ENCODE measurements at places on chromosomes 5 and 9.

GRCh38 chr5:3339092-3339797 is 256.4 kb upstream of the IRX1 start:
- DNase-seq = no peak

DNA sequence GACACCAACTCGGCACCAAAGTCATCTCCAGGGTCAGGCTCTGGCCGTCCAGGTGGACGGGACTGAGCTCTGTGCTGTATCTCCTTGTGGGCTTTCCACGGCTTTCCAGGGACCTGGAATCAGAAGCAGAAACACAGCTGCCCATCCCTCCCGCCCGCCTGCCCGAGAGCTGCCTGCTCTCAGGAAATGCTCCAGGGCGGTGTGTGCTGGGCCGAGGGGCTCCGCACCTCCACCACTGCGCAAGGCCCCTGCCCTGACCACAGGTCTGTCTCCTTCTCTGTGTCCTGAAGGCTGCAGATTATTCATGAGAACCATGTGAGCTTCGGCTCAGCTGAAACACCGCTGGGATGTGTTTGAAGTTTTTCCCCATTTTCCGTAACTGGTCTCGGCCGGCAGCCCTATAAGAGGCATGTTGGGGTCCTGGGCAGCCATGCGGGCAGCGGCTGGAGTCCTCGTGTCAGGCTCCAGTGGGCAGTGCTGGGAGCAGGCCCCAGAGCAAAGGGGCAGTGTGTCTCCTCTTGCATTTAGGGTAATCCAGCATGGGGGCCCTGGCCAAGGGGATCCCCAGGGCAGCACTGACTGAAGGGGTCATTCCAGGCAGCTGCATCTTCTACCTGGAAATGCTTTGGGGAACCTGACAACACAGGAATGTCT is 22.8 kb downstream of the NKD2 start:
- no peak for DNase-seq

DNA sequence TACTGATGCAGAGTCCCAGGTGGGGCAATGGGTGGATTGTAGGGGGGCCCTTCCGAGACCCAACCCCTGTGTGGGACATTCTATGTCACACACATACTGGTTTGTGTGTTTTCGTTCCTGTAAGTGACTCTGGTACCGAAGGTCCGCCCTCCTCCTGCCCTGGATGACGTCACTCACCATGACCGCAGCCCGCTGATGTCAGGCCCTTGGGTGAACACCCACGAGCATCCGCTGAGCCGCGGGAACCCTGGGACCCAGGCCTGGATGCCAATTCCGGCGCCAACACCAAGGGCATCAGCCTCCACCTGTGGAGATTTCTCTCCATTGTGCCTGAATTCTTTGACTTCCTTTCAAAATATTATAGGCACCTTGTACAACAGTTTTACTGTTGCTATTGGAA is 184.3 kb downstream of the MTRR start:
- DNase-seq = no peak

DNA sequence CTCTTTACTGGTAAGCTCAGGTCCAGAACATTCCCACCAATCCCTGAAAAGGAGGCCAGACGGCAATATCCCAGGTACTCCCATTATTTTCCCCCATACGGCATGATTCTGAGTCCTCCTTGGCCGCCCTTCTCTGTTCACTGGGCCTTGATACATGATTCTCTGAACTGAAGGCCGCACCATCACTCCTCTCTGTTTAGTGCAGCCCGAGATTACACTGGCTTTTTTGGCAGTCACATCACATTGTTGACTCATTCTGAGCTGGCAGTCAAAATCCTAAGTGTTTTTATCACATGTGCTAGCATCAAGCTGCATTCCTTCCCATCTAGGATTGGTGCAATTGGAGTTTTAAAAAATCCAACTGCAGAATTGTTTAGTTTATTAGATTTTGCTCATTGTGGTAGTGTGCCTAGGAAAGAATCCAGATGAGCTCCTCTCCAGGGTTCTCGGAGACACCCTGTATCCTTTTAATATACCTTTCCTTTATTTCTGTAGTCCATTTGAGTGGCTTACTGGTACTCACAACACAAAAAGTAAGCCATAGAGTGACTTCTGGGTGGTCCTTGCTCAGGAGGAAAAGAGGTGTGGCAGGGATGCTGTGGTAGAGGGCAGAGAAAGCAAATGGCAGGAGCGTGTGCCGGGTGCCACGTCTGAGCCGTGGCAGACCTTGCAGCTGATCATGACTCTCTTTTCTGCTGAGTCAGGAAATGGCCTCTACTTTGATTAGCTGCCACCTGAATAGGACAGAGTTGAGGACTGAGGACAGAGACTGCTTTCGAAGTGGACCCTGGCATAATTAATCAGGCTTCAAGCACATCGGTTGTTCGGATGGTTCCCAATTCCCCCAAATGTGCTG is 121.1 kb upstream of the IL12B start:
- DNase-seq = no peak

DNA sequence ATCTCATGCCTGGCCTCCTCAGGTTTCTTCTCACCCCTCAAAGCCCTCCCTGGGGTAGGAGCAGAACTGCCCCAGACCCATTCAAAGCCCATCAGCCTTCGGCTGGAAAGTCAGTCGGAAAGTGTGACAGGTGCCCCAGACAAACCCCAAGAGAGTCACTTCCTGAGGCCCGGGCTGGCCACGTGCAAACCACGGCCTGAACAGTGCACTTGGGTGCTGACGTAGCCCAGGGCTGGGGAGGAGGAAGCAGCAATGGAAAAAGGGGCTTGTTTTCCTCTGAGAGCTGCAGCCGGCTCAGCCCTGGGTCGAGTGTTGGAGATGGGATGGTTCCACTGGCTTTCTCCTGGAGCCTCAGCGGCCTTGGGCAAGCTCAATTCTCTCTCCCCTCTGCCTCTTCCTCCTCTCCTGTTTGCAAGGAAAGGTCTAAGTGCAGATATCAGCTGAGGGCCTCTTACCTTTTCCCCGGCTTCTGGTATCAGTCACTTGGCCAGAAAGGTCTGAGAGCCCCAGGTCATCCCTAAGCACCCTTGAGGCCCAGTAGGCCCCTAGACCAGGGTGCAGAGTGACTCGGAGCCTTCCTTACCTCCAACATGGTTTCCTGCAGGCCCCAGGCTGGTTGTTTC is 5.9 kb upstream of the EGR1 start:
- peak; percentile 77 for DNase-seq

DNA sequence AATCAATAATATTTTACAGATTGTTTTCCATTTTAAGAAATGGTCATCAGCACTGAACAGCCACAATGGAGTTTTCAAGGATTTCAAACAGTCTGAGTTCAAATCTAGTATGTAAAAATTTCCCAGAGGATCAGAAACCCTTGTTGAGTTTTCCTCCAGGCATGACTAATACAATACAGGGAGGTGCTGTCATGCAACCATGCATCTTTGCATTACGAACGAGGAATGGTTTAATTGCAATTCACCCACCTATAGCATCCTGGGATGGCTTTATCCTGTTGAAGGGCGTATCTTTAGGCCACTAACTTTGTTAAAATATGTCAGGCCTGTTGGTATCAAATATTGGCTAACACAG is 196.4 kb downstream of the EFNA5 start:
- DNase-seq = peak; percentile 23

DNA sequence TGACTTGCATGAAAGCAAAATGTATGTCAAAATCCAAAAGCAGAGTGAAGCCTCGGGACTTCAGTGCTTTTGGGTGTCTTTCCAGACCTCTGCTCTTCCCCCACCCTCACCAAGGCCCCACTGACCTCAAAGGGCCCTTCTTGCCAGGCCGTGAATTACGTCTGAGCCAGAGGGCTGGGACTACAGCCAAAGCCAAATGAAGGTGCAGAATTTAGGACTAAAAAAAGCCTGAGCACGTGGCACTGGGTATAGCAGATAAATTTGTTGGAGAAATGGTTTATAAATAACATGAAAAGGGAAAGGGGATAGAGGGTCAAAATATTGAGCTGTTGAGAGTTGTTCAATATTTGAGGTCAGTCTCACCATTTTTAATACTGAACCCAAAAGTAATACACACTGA is 163.4 kb downstream of the GHR start:
- no peak for DNase-seq

DNA sequence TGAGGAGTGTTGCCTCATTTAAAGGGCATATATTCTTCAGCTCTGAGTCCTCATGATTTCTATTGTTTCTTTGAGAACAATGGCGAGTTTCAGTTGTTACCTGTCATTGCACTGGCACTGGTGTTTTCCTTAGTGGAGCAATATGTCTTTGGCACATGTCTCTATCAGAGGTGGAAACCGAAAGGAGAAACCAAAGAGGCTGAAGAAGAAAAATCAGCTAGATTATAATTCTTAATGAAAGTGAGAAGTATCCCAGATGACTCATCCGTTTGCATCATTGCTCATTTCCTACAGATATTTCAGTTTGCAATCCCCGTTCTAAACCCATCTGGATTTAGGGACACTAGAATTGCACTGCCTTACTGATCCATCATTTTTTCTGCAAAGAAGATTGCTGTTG is 324.6 kb downstream of the TMEM232 start:
- DNase-seq = no peak

DNA sequence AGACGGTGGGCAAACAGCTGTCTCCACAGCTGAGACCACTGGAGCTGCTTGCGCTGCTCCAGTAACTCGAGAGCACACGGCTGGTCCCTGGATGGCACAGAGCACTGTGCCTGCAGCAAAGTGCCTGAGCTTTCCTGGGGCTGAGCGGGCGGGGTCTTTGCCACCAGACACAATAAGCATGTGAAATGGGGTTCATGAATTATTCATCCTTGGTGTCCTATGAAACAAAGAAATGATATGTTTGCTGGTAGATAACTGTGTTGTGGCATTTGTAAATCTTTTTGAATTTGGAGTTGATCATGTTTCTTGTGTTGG is 151.7 kb upstream of the MPDZ start:
- no peak for DNase-seq

GRCh38 chr5:97071101-97071500 is 71.3 kb downstream of the LIX1 start:
- DNase-seq = no peak

DNA sequence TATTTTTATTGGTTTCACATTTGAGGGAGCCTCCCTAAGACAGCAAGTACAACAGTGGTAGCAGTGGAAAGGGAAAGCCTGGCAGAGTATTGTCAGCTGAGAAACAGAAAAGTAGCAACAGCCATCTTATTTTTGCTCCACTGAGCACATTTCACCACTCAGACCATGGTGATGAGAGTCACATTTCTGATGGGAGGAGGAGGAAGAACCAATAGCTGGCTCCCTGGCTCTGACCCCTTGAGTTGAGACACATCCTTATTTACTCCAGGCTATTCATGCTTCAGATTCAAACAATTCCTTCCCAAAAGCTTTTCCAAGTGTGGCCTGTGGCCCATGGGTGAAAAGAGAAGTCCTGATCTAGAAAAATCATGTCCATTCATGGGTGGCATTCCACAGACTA is 236.3 kb downstream of the ARHGAP26 start:
- no peak for DNase-seq

- DNase-seq = no peak
Measured at GRCh38 chr9:134562146-134562849, 79.3 kb upstream of the COL5A1 start.

DNA sequence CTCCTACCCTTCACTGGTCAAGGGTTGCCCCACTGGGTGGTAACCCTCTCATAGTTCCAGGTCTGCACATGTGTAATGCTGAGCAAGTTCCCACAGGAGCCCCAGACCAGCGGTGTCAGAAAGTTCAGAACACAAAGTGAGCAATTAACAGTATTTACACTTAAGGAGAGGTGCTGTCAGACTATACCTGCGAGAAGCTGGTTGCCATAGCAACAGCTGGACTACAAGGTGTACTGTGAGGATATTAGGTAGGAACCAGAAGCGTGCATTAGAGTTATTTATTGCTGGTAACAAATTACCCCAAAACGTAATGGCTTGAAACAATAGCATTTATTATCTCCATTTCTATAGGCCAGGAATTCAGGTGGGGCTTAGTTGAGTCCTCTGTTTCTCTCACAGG is 317.0 kb upstream of the RPS23 start:
- DNase-seq = no peak

GRCh38 chr9:4424038-4424437 is 66.2 kb upstream of the SLC1A1 start:
- DNase-seq = no peak

DNA sequence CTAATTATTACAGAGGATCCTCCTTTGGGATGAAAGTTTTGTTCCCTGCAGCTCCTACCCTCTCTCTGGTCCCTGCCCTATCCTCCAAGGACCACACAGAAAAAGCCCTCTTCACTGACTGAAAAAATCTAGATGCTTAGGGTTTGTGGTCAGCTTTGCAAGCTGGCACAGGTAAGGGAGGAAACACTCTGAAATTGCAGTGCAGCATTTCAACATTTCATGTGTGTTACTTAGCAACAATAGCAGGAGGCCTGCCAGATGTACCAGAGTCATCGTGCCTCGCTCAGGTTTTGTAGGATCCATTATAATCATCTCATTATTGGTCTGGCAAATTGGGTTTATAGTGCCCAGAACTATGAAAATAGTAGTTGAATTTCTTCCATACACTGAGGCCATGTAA is 109.5 kb downstream of the PALM2AKAP2 start:
- DNase-seq = no peak

- no peak for DNase-seq
Measured at GRCh38 chr5:4159681-4160080, 564.0 kb downstream of the IRX1 start.

- DNase-seq = no peak
Measured at GRCh38 chr5:122350496-122350895, 38.5 kb downstream of the SNCAIP start.

- no peak for DNase-seq
Measured at GRCh38 chr5:168676501-168676900, 97.3 kb upstream of the PANK3 start.

GRCh38 chr5:139148306-139148705 is 49.9 kb downstream of the SIL1 start:
- DNase-seq = no peak

GRCh38 chr9:38092200-38092524 is 23.1 kb upstream of the SHB start:
- no peak for DNase-seq

GRCh38 chr5:18010053-18010452 is 375.8 kb downstream of the TAF11L14 start:
- no peak for DNase-seq

GRCh38 chr9:133955821-133956411 is 36.2 kb downstream of the VAV2 start:
- peak; percentile 10 for DNase-seq

DNA sequence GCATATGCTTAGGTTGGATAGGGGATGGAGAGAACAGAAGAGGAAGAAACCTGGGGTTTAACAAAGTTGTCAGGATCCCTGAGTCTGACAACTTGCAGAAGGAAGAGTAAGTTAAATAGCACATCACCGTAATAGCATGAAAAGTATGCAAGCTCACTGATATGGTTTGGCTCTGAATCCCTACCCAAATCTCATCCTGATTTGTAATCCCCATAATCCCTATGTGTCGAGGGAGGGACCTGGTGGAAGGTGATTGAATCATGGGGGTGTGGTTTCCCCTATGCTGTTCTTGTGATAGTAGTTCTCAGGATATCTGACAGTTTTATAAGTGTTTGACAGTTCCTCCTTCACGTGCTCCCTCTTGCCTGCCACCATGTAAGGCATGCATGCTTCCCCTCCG is 193.3 kb downstream of the PSAT1 start:
- DNase-seq = no peak

GRCh38 chr9:76530458-76531110 is 71.6 kb downstream of the GCNT1 start:
- DNase-seq = no peak
